ENCODE measurements at places on chromosomes 13 and 19. TPM values are rescaled to one million over a fixed set of nuclear protein-coding genes. Genes with fewer than 3 reads are reported as not detected.

DAND5 gene
- total RNA-seq: not detected

C1QTNF9 gene
- total RNA-seq: not detected

ONECUT3 gene
- total RNA-seq: not detected

HS6ST3 gene
- total RNA-seq: 0.12 TPM

TTC9B gene
- total RNA-seq: not detected

PRODH2 gene
- not detected for total RNA-seq

TLE2 gene
- total RNA-seq: 4.4 TPM

TMPRSS9 gene
- total RNA-seq: not detected

SLC6A16 gene
- total RNA-seq: not detected

ZNF432 gene
- total RNA-seq: 6.1 TPM

ZNF714 gene
- total RNA-seq: 2.6 TPM

DKKL1 gene
- not detected for total RNA-seq

SLC25A41 gene
- total RNA-seq: not detected

PTPRH gene
- total RNA-seq: 2.5 TPM

SLC8A2 gene
- not detected for total RNA-seq

SLC25A42 gene
- 4.9 TPM for total RNA-seq

CYP2A6 gene
- total RNA-seq: not detected

ZNF571 gene
- total RNA-seq: 3.2 TPM

SULT2B1 gene
- total RNA-seq: 0.12 TPM
